ENCODE measurements at places on chromosomes 5 and 9.

DNA sequence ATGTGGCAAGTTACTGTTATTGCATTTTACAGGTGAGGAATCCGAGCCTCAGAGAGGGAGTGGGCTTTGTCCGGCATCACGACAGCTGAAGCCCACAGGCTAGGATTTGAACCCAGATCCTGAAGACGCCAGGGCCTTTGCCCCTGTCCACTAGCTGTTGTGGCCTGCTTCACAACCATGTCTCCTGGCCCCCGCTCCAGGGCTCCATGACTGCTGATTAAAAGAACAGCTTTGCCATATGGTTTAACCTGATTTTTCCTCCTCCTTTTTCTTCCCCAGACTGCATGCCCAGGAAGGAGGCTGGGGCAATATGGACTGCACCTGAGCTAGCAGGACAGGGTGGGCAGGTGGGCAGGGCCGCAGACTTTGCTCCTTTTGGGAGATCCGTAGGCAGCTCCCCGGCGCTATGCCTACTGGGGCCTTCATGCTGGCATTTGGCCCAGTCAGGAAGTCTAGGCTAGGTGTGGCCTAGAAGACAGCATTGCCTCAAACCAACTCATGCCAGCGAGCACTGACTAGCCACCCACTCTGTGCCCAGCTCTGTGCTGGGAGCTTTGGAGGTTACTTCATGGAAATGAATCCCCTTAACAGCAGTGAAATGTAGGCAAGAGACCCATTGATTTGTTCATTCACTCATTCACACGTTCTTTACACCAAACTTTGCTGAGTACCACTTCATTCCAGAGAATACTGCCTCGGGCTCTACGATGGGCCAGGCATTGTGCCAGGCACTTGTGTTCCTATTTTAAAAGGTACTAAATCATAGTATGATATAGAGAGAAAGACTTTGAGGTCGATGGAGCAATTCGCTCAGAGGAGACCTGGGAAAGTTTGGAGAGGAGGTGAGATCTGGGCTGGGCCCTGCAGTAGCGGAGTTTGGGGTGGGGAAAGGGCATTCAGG is 94.3 kb upstream of the CPEB4 start:
- no peak for DNase-seq

DNA sequence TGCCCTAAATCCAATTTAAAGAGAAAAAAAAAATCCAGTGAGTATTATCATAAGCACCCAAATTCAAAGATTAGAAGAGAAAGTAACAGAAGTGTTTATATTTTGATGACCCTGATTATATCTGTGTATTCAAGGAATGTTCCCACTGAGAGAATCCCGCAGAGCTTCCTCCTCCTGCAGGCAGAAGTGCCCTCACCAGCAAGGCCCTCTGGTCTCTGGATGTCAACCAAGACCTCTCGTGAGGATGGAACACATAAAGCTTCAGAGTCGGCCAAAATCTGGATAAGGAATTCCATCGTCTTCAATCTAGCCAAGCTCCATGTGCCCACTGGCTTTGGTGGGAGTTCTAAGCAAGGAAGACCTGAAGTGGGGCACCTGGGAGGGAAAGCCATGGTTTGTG is 18.1 kb downstream of the PTCH1 start:
- DNase-seq: no peak

- peak; percentile 99 for DNase-seq
Observed at GRCh38 chr5:14190194-14191164, 47.3 kb downstream of the TRIO start.

- peak; percentile 75 for DNase-seq
Observed at GRCh38 chr5:74034733-74035132, 408.7 kb downstream of the ARHGEF28 start.

- no peak for DNase-seq
Observed at GRCh38 chr9:6490863-6491262, 77.9 kb downstream of the UHRF2 start.

DNA sequence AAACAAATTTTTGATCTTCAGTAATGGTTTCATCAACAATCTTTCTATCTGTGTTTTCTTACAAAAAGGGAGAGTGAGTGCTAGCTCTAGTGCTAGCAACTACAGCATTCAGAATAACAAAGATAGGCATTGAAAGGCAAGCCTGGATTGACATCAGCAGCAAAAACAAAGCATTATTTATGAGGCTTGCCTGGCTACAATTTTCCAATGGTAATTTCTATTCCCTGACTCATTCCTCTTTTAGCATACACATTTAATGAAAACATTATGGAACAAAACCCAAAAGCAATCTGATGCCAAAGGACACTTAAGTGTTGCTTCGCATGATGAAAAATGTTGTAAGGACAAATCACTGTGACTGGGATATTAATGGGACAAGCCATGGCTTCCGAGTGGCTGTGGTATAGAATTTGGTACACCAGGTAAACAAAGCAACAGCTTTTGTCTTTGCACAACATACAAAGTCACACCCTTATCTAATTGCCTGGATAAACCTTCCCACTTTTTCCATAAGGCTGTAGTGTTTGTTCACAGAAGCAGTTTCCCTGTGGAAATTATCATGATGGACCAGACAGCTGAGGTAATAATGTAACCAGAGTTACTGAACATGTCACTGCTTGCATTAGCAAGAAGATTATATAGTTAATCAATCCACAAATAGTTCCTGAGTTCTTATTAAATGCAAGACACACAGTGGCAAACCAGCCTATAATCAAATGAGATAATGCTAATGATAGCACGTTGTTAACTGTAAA is 179.8 kb upstream of the EDIL3 start:
- DNase-seq: no peak

DNA sequence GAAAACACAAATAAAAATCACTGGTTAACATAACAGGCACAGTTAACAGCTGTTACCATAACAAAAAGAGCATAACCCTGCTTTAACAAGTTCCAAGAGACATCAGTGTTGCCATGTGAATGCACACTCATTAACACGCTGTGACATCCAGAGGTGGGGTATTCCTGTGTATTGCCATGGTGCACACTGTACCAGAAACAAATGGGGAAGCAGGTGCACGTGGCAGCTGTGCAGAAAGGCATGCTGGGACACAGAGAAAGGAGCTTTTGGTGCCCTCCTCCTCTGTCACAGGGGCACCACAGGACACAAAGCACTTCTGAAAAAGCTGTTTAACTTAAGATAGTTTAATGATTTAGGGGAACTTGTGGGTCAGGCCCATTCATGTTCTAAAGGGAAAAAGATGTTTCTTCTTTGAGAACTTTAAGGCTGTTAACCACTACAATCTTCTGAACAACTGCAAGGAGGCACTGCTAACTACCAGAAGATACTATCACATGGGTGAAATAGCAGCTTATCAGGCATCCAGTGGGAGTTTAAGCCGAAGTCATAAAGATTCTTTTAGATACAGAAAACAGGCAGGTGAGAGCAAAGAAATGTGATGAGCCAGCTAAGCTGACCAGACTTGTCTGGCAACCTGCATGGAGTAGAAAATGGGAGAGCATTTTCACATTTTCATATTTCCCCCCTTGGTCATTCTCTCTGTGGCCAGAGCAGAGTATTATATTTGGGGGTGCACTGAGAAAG is 56.4 kb upstream of the GOLPH3 start:
- DNase-seq: no peak

- DNase-seq: no peak
Observed at GRCh38 chr5:66826263-66826662, 230.1 kb downstream of the MAST4 start.

DNA sequence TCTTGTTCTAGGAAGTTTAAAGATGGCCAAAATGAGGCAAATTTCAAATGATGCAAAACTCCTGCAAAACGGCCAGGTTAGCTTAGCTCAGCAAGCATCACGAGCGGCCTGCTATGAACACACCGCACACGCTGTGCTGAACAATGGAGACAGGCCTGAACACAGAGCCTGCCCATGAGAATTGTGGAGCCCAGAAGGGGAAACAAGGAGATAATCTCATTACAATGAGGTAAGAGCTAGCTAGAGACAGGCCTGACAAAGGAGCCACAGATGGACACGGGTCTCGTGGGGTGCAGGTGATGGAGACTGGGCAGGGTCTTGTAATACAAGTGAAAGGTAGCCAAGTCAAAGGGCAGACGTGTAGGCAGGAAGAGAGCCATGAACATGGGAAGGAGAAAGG is 50.2 kb downstream of the PSMB7 start:
- no peak for DNase-seq

DNA sequence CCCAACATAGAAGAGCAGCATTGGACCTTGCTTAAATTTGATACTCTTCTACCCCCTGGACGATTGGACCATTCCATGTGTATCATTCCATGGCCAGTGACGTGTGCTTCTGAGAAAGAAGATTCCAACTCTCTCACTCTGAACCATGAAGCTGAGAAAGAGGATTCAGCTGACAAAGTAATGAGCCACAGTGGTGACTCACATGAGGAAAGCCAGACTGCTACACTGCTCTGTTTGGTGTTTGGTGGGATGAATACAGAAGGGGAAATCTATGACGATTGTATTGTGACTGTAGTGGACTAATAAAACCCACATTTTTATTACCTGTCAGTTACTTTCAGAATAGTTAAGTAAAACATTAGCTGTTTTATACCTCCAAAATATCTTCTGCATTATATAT is 7.5 kb downstream of the HSPA5 start:
- DNase-seq: peak; percentile 99

DNA sequence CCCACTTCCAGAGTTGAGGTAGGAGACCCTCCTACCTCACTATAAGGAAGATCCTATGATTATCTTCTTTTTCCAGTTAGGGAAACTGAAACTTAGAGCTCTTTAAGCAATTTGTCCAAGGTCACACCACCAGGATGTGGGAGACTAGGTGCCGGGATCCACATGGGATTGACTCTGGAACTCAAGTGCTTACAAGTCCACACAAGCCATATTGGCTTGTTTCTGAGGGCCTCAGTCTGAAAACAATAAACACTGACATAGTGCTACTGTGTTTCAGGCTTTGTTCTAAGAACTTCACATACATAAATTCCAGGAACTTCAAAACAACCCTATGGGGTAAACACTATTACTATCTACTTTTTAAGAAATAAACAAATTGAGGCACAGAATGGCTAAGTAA is 481.3 kb downstream of the ZSWIM6 start:
- DNase-seq: no peak

GRCh38 chr9:131781069-131781468 is 41.2 kb upstream of the RAPGEF1 start:
- DNase-seq: no peak

DNA sequence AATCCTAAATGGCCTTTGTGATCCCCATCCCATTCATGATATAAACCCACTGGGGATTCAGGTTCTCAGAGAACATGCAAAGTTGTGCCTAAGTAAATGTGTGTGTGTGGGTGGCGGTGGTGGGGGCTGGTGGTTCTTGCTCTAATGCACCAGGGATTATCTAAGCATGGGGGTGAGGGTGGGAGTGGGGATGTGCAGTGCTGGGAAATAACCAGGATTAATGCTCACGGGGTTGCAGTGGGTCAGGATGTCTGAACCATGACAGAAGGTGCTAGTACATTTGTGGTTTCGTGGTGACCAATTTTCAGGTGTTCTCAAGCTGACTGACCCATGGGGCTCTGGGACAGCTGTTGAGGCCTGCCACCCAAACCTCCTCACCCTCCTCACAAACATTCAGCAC is 101.0 kb downstream of the ZNF608 start:
- no peak for DNase-seq

- no peak for DNase-seq
Observed at GRCh38 chr9:75692309-75692708, 198.2 kb upstream of the PCSK5 start.

DNA sequence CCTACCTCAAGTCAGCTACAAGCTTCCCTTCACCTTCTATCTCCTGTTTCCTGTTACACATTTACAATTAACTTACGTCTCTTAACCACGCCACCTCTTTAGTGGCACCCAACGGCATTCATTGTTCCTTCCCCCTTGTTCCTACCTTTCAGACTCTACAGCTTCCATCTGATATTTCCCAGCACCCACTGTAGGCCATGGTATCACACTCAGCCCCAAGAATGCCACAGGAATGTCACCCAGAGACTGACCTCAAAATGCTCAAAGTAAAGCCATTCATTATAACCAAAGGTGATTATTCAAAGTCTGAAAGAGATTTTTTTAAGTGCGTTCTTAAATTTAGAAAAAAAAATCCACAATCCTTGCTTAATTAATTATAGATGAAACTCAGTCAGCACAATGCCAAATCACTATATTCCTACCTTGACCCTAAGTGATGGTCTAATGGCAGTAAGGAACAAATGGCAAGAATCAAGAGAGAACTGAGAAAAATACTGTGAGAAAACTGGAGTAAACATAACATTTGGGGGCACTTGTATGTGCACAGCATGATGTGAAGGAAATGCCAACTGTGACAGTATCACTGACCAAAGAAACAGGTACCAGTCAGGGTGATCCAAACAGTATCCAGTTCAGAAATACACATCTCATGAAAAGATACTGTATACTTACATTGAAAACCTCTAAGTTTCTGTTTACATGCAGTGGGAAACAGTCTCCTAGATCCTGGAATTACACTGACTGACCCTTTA is 52.1 kb downstream of the CTNND2 start:
- no peak for DNase-seq

DNA sequence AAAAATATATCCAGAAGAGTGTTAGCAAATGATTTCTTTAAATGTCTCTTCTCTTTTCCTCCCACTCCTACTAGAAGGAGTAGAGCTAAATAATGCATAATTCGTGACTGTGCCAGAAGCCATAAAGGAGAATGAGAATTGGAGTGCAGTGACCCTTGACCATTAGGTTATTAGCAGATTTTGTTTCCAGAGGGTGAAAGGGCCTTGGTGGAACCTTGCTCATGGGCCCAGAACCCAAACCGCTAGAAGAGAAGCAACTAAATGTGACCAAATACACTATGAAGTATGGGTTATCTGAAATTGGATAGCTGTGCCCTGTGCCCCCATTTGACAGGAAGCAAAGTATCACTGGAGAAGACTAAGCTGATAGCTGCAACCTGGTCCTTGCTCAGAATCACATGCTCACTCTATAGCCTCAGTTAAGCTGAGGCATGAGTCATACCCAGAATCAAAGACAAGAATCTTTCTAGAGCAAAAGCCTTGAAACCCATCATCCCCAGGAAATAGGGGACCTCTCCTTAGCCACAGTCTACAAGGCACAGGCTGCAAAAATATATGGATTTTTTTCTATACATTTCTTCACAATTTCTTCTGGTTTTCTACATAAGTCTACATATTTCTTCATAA is 36.3 kb downstream of the CAPSL start:
- peak; percentile 76 for DNase-seq

DNA sequence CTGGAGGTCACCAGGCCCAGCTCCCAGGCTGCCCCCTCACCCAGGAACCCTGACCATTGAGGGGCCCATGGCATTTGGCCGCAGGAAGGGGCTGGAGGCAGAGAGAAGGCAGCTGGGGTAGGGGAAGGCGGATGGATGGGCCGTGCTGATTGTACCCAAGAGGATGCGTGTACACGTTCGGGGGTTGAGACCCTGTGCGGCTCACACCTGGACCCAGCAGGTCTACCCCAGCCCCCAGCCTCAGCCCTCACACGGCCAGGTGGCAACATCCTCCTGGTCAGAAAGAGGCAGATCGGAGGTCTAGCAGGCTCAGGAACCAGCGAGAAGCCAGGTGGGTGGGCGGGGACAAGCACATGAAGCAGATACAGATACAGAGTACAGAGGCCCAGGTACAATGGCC is 33.7 kb downstream of the NACC2 start:
- DNase-seq: no peak

- peak; percentile 59 for DNase-seq
Observed at GRCh38 chr5:127934791-127935256, 148.7 kb upstream of the SLC12A2 start.

GRCh38 chr5:82808960-82809359 is 268.2 kb downstream of the TMEM167A start:
- DNase-seq: no peak

- no peak for DNase-seq
Observed at GRCh38 chr5:177440211-177440989, 6.2 kb upstream of the PRR7 start.

Data from HCEC 1CT (cell line).